ENCODE measurements at places on chromosomes 5 and 9.

DNA sequence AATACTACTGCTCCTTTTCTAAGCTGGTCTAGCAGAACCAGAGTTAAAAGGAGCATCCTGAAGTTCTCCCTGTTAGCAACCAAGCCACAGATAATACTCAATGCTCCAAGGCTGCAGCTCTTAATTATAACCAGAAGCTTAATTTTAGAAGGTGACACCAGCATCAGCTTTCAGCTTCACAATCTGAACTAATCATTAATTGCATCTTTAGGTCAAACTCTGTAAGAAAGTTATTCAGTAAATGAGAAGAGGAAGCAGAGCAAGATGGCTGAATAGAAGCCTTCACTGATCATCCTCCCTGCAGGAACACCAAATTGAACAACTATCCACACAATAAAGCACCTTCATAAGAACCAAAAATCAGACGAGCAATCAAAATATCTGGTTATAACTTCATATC, 38.5 kb downstream of the APBA1 start:
- no peak overlapping the region for H3K4me3 ChIP-seq
- H3K36me3 ChIP-seq = no peaks in the 10 kb centered on the region
- no peak overlapping the region for H3K27ac ChIP-seq
- DNase-seq = no peak

DNA sequence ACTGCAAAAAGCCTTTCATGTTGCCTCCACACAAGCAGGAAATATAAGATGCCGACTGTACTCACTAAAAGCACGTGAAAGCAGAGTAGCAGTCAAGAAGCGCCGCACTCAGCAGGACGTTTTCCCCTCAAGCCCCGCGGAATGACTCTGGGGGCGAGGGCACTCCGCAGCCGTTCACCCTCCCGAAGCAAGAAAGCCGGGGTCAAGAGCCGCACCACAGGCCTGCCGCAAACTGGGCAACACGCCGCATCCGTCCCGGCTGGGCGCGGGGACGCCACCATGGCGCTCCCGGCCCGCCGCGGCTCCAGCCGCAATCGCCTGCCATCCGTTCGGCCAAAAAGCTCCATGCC, 364 bp downstream of the RPS6 start:
- peak overlapping the region; percentile 90 for H3K27ac ChIP-seq
- DNase-seq = no peak
- peak overlapping the region; percentile 82 for H3K4me3 ChIP-seq
- H3K4me1 ChIP-seq = peaks cover 39% of the 10 kb centered on the region
- H3K36me3 ChIP-seq = peaks cover 50% of the 10 kb centered on the region
- H3K27me3 ChIP-seq = no peaks in the 10 kb centered on the region

DNA sequence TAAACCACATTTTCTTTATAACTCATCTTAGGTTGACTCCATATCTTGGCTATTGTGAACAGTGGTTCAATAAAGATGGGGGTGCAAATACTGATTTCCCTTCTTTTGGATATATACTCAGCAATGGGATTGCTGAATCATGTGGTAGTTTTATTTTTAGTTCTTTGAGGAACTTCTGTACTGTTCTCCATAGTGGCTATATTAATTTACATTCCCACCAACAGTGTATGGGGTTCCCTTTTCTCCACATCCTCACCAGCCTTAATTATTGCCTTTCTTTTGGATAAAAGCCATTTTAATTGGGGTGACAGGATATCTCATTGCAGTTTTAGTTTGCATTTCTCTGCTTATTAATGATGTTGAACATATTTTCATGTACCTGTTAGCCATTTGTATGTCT, 107.7 kb upstream of the EQTN start:
- DNase-seq = no peak
- H3K4me3 ChIP-seq = no peak overlapping the region
- H3K36me3 ChIP-seq = no peaks in the 10 kb centered on the region
- H3K27ac ChIP-seq = no peak overlapping the region
- no peaks in the 10 kb centered on the region for H3K4me1 ChIP-seq

- H3K27me3 ChIP-seq = peaks cover 19% of the 10 kb centered on the region
- DNase-seq = no peak
- H3K27ac ChIP-seq = no peak overlapping the region
- no peaks in the 10 kb centered on the region for H3K4me1 ChIP-seq
Measured at GRCh38 chr9:16726029-16726428, 144.4 kb downstream of the BNC2 start.

- DNase-seq = no peak
- no peak overlapping the region for H3K27ac ChIP-seq
- H3K36me3 ChIP-seq = 0 out of 2 replicates have a peak, but pooled peaks cover 6% of the 10 kb centered on the region
- no peak overlapping the region for H3K4me3 ChIP-seq
- no peaks in the 10 kb centered on the region for H3K4me1 ChIP-seq
- no peaks in the 10 kb centered on the region for H3K27me3 ChIP-seq
Measured at GRCh38 chr5:143209881-143210395, 193.5 kb downstream of the NR3C1 start.

DNA sequence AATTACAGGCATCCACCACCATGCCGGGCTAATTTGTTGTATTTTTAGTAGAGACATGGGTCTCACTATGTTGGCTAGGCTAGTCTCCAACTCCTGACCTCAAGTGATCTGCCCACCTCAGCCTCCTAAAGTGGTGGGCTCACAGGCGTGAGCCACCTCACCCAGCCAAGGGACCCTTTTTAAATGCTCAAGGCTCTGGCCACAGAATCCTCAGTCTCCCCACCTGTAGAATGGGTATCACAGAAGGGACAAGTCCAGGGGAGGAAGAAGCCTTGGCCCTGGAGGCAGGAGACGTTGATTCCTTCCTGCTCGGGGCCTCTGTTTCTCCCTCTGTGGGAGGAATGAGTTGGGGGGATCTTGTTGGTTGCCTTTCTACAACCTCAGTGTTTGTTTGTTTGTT, 45.7 kb downstream of the GTF3C4 start:
- H3K4me3 ChIP-seq = no peak overlapping the region
- no peak for DNase-seq
- no peaks in the 10 kb centered on the region for H3K4me1 ChIP-seq
- no peak overlapping the region for H3K27ac ChIP-seq
- no peaks in the 10 kb centered on the region for H3K27me3 ChIP-seq

DNA sequence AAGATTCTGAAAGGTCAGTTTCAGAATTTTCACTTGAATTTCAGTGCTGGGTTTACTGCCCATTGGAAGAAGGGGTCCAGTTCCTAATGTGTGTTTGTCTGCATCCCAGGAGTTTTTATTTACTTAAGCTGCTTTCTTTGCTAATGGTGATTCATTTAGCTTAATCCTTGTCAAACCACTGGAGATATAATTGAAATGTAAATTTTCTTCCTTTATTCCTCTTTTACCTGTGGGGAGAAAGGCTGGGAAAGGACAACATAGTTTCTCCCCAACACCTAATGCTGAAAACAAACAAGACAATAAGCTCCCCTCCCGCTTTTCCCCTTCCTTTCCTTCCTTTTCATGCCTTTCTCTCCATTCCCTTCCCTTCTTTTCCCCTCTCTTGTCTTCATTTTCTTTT, 185.8 kb downstream of the KCTD16 start:
- H3K4me3 ChIP-seq = no peak overlapping the region
- H3K27ac ChIP-seq = no peak overlapping the region
- DNase-seq = no peak
- H3K4me1 ChIP-seq = no peaks in the 10 kb centered on the region

GRCh38 chr5:97854871-97855762, 672.1 kb upstream of the RIOK2 start:
- no peak overlapping the region for H3K4me3 ChIP-seq
- H3K36me3 ChIP-seq = no peaks in the 10 kb centered on the region
- no peaks in the 10 kb centered on the region for H3K4me1 ChIP-seq

DNA sequence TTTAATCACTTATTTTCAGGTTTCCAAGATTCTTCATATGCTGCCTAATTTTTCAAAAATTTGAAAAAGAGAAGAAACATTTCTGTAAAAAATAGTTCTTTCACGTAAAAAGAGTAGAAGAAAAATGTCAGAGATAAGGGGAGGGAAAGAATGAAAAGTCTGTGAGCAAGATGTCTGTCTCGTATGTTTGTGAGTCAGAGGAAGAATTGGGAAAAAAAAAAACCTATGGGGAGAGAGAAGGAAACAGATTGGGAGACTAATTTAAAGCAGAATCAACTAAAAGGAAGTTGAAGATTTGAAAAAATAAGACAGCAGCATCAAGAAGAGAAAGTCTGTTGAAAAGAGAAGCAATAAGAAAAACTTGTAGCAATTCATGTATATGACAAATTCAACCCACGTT, 456.3 kb downstream of the HINT1 start:
- DNase-seq = no peak
- H3K27me3 ChIP-seq = no peaks in the 10 kb centered on the region
- no peak overlapping the region for H3K27ac ChIP-seq
- no peak overlapping the region for H3K4me3 ChIP-seq
- H3K36me3 ChIP-seq = no peaks in the 10 kb centered on the region

GRCh38 chr9:118928722-118929121, 440.5 kb downstream of the BRINP1 start:
- no peaks in the 10 kb centered on the region for H3K27me3 ChIP-seq
- H3K4me3 ChIP-seq = no peak overlapping the region
- H3K4me1 ChIP-seq = no peaks in the 10 kb centered on the region
- DNase-seq = no peak
- H3K27ac ChIP-seq = no peak overlapping the region

DNA sequence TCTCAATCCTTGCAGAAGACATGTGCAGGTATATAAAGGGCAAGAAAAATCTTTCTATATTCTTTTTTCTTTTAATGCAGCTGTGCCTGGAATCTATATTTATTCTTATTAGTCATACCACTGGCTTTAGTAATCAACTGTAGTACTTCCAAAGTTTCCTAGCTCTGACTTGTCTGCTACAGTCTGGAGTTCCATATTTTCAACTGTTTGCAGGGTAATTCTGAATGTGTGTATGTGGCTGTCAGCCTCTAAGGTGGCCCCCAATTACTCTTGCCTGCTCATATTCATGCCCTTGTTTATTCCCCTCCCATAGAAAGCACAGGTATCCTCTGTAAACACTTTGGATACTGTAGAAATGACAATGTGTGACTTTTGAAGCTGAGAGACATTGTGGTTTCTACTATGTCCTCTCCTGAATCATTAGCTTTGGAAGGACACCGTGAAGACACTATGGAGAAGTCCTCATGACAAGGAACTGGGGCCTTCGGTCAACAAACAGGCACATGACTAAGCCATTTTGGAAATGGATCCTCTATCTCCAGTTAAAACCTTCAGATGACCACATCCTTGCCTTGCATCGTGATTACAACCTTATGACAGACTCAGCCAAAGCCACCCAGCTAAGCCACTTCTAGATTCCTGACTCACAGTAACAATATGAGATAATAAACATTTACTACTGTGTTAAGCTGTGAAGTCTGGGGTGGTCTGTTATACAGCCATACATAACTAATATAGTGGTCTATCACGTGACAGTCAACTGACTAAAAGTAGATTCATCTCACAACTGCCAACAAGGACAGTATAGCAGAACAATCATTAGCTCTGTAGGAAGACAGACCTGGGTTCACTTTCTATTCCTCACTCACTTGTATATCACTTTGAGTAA, 49.5 kb upstream of the SUSD1 start:
- H3K4me3 ChIP-seq = no peak overlapping the region
- H3K27me3 ChIP-seq = no peaks in the 10 kb centered on the region
- H3K4me1 ChIP-seq = no peaks in the 10 kb centered on the region
- H3K36me3 ChIP-seq = peaks cover 71% of the 10 kb centered on the region
- no peak overlapping the region for H3K27ac ChIP-seq
- no peak for DNase-seq

GRCh38 chr9:110028271-110028670, 179.7 kb downstream of the C9orf152 start:
- H3K36me3 ChIP-seq = no peaks in the 10 kb centered on the region
- peak; percentile 11 for DNase-seq
- no peak overlapping the region for H3K27ac ChIP-seq
- peaks cover 8% of the 10 kb centered on the region for H3K4me1 ChIP-seq
- no peak overlapping the region for H3K4me3 ChIP-seq
- H3K27me3 ChIP-seq = no peaks in the 10 kb centered on the region

DNA sequence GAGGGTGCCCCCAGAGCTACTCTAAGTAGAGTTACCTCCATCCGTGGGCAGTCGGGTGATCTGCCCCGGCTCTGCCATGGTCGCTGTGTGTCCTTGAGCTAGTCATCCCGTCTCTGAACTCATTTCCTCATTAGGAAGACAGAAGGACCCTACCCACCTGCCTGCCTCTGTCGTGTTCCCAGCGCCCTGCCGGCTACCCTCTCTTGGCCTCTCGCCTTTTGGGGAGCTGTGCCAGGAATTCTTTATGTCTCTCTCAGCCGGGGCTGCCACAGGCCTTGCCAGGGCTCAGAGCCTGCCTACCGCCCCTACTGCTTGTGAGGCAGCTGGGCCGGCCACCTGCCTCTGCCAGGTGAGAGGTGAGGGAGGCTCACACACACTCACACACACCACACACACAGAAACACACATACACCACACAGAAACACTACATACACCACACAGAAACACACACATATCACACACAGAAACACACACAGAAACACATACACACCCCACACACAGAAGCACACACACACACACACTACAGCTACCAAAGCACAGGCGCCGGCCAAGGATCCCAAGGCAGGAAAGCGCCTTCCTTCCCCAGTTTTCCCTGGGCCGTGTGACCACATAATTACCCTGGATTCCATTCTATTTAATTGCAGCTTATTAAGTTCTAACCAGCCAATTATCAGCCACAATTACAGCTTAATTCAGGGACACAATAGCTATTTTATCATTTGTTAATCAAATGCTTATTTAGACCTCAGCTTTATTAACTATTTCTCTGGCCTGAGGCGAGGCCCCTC, 41.7 kb downstream of the UNC5A start:
- no peak overlapping the region for H3K27ac ChIP-seq
- H3K27me3 ChIP-seq = no peaks in the 10 kb centered on the region
- H3K36me3 ChIP-seq = no peaks in the 10 kb centered on the region
- no peak for DNase-seq
